ENCODE measurements at places on chromosomes 6 and 20. TPM values are rescaled to one million over a fixed set of nuclear protein-coding genes. Genes with fewer than 3 reads are reported as not detected.

The RIMS1 gene
- total RNA-seq = 21.0 TPM

The BEND6 gene
- 12.8 TPM for total RNA-seq

The IMPG1 gene
- 0.21 TPM for total RNA-seq

DNA sequence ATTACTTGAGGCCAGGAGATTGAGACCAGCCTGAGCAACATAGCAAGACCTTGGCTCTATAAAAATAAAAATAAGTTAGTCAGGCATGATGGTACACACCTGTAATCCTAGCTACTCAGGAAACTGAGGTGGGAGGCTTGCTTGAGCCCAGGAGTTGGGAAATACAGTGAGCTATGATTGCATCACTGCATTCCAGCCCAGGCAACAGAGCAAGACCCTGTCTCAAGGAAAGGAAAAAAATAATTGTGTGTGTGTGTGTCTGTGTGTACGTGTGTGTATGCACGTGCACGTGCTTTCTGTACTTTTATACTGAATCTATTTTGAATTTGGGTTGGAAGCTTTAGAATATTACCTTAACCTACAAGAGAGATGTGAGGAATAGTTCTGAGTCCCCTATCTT, 58.9 kb downstream of the KIZ start:
- no peak for DNase-seq

DNA sequence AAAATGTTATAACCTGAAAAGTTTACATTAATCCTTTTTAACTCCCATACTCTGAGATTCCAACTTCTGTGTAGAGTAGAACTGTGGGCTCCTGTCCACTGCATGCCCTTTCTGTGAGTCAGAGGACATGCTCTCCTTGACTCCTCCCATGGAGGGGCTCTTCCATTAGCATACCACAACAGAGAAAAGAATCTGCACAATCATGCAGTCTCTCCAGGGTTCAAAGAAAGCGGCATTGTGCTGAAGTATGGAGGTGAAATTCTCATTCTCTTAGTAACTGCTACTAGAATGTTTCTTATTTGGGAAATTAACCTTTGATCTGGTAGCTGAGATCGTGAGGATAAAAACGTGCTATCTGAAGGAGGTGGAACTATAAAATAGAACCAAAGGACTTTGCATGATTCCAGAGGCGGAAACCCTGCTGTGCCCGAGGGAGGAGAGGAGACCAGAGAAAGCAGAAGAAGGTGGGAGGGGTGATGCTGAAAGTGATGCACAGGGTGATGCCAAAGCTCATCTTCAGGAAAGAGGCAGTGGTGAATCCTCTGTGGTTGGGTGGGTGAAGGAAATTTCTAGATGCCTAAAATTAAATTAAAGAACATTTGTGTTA, 202.2 kb upstream of the PCSK2 start:
- DNase-seq = no peak

Measured in urinary bladder (tissue), 4 donors.